Body of pancreas (tissue), 4 donors: ENCODE measurements at places on chromosomes 16 and 17.

- DNase-seq: no peak
Measured at GRCh38 chr17:56481659-56482058, 111.8 kb upstream of the NOG start.

GRCh38 chr16:86549893-86550190 is 5.2 kb downstream of the MTHFSD start:
- no peak for DNase-seq

- DNase-seq: no peak
Measured at GRCh38 chr16:86100205-86101136, 201.5 kb downstream of the IRF8 start.

DNA sequence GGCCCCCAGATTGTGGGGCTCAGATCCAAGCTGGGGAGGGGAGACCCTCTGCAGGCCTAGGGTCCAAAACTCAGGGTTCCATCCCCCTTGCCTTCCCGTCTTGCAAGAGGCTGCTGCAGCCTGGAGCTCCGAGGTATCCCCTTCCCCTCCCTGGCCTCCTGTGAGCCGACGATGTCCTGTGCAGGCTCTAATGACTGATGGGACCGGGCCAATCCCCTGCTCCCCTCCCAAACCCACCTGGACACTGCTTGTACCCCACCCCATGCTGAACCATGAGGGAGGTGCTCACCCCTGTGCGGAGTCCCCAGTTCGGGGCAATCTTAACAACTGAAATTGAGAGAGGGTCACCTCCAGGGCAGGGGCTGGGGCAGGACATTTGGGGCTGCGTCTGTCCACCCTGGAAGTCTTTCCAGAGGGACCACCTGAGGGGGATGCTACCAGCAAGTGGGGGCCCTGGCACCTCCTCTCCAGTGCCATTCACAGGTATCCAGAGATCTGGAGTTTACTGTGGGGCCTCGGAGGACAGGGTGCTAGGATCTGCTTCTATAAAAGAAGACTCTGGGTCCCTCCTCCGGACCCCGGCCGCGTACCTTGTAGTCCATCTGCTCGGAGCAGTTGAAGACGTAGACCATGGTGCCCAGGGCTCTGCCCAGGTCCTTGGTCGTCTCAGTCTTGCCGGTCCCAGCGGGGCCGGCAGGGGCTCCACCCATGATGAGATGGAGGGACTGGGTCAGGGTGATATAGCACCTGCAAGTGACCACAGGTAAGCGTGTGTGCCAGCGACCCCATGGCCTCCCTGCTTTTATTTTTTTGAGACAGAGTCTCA is 77.3 kb downstream of the DNAH17 start:
- no peak for DNase-seq

GRCh38 chr16:58510776-58511628 is 4.3 kb upstream of the SETD6 start:
- DNase-seq: no peak

DNA sequence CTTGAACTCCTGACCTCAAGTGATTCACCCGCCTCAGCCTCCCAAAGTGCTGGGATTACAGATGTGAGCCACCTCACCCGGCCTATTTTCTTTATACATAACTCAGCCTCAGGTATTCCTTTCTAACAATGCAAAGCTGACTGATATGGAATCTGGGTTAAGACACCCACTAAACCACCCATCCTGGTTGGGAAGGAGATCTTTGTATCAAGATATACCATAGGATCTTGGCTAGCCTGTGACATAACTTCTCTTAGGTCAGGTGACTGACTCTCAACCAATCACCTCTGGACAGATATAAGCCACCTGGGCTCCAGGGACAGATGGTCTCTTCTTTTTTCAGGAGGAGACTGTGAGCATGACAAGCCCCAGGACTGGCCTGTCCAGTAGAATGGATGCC is 51.2 kb upstream of the NKD1 start:
- DNase-seq: no peak

GRCh38 chr16:30764816-30765465 is 2.8 kb downstream of the RNF40 start:
- DNase-seq: no peak

- peak; percentile 34 for DNase-seq
Measured at GRCh38 chr17:57489321-57489720, 233.0 kb downstream of the MSI2 start.

DNA sequence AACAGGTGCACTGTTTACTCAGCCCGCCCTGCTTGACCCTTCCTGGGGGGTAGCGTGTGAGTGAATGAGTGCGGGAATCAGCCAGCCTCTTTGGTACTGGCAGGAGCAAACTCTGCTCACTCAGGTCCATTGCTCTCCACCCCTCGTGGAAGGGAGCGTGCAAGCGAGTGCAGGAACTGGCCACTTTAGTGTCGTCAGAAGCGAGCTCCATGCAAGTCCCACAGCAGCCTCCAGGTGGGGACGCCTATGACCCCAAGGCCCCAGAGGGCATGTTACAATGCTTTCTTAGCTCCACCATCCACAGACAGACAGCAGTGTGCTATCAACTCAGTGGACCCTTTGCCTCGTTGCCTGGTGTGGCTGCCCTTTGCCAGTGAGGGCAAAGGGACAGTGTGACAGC is 1025.1 kb upstream of the CDH8 start:
- no peak for DNase-seq

DNA sequence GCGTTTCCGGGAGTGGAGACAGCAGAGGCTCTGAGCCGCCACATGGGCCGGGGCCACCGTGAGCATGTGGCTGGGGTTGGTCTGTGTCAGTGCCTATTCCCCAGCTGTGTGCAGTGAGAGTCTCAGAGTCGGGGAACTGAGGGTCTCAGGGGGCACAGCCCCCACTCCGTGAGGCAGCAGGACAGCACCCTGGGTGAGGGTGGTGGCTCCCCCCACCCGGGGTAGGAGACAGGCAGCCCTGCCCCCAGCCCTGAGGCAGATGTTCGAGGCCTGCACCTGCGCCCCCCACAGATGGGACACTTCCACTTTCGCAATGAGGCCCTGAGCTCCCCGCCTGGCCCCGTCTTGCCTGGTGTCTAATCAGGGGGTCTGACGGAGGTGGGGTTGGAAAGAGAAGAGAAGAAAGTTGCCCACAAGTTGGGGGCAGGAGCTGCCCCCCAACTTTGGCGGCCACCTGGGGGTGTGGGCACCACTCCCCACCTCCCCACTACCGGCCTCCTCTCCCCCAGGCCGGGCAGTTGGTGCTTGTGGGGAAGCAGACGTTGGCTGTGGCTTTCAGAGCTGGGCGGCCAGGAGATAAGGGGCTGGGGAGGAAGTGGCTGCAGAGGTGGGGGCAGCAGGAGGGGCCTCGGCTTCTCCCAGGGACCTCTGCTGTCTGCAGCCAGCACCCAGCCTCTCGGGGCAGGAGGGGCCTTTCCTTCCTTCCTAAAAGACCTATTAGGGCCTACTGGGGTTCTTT is 1.8 kb upstream of the CBFA2T3 start:
- DNase-seq: no peak

- DNase-seq: no peak
Measured at GRCh38 chr16:84891149-84891795, 71.5 kb downstream of the CRISPLD2 start.

- DNase-seq: peak; percentile 81
Measured at GRCh38 chr17:40803617-40804082, 3.9 kb upstream of the KRT28 start.

DNA sequence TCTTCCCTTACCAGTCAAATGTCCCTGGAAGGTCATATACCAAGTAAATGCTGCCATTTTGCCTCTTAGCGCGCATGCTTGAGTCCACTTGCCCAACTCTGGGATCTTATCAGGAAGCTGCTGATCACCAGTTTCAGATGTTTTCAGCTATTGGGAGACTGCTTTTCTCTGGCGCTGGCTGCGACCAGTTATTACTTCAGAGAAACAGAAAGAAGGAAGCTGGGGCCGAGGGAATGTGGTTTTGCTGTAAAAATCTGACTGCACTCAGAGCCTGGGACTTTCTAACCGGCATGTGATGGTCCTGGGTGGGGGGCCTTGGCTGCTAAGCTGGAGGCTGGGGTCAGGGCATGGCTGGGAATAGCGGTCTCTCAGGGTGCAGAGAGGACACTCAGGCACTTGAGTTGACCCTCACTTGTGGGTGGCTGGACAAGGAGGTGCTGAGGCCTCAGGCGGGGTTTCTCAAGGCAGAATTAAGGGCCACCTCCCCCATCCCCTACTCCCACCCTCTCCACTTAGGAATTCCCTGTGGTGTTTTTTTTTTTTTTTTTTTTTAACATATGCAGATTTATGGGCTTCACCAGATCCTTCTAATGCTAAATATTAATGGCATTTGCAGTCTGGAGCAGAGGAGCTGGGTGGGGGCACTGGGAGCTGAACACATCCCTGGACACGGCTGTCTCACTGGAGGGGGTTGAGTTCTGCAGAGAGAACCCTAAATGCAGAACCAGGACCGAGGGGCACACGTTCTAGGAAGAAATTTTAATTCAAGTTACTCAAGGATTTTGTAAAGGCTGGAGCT is 145.8 kb downstream of the CYLD start:
- no peak for DNase-seq

GRCh38 chr16:74691093-74691855 is 9.4 kb downstream of the MLKL start:
- no peak for DNase-seq

- DNase-seq: no peak
Measured at GRCh38 chr17:76869496-76870376, 1.5 kb downstream of the MGAT5B start.

DNA sequence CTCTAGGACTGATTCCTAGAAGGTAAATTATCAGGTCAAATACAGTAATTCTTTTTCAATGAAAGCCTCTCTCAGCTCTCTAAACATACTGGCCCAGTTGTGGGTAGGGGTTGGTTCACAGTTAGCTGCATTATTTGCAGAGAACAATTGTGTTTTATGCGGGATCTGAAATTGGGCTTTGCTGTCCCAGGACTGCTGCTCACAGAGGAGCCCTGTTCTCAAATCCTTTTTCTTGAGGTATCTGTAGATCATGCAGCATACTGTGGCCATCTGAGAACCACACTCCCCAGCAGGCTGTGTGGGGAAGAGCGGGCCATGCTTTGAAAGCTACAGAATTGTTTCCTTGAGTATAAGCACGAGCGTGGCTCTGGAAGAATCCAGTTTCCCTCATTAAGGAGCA is 17.5 kb downstream of the MTHFSD start:
- DNase-seq: no peak

GRCh38 chr17:70658317-70658716 is 489.0 kb downstream of the KCNJ2 start:
- no peak for DNase-seq

DNA sequence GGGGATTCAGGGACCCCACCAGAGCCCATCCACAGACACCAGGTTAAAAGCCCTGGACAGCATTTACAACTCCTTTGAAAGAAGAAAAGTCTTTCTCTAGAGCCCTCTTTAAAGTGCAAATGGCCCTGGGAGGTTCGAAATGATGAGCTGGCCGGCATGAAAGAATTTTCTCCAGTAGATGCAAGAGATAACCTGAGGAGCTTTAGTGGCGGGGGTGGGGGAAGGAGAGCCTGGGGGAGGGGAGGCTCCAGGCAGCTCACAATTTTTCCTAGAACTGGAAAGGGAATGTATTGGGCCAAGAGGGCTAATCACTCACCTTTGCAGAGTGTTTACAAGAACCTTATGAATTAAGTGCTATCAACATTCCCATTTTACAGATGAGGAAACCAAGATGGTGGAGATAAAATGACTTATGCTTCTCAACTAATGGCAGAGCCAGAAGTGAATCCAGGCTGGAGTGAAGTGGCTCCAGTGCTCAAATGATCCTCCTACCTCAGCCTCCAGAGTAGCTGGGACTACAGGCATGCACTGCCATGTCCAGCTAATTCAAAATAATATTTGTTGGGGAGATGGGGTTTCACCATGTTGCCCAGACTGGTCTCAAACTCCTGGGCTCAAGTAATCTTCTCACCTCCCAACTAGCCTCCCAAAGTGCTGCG is 4.2 kb upstream of the CDH1 start:
- DNase-seq: no peak

DNA sequence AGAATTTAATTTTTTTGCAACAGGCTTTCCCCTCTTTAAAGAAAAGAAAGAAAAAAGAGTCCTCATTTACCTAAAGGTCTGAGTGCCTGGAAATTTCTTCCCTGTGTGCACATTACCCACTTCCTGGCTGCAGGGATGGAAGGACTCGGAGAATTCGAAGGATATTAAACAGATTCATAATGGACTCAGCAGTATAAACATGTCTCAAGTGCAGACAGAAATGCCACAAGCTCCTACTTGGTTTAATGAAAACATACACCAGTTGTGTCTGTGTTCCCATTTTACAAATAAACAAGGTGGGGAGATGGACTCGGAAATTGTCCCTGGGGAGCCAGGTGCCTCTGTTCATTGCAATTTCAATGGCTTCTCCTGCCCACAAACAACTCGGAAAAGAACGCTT is 47.2 kb downstream of the MEOX1 start:
- no peak for DNase-seq

DNA sequence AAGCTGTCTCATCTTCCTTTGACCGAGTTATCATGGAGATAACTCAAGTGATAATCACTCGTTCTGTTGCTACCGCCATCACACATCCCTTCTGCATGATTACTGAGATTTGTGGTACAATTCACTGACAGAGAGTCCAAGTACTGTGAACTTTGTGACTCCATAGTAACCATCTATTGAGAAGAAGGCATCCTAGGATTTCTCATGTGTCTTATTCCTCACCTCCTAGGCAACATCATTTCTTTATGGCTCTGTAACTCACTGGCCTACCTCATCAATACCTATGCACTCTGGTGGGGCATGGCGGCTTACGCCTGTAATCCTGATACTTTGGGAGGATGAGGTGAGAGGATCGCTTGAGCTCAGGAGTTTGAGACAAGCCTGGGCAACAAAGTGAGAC is 19.4 kb downstream of the DRC7 start:
- DNase-seq: no peak

- no peak for DNase-seq
Measured at GRCh38 chr17:43342589-43342890, 56.3 kb upstream of the ARL4D start.

- no peak for DNase-seq
Measured at GRCh38 chr17:75970011-75970523, 8.9 kb downstream of the ACOX1 start.

DNA sequence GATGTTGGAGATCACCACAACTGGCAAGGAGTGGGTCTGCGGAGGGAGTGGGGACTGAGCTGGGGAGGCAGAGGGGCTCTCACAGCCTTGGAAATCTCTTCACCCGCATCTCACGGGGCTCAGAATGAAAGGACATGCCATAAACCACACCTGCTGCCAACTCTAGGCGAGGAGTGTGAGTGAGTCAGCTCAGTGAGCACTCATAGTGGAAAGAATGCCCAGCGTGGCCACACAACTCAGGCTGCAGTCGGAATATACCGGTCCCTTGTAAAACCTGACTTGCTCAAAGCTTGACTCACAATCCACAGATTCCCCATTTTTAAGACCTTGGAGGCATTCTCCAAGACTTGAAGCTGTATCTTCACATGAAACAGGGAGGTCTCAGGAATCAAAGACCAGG is 36.7 kb downstream of the STAT5A start:
- no peak for DNase-seq

DNA sequence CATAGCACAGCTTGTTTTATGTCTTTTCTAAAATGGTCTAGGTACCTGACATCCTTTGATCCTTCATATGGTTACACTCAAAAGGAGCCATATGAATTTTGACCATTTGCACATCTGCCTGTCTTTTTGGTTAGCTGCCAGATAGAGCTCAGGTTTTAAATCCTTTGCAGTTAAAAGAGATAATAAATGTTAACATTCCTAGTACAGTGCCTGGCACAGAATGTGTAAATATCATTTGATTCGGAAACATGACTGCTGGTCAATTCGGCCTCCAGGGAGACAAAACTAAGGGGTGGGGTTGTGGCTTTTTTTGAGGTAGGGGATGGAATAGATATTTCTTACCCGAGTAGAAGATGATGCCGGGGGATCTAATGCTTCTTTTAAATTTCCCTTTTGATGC is 64.2 kb downstream of the FTO start:
- DNase-seq: no peak
